T-helper 1 cell treated with Interleukin-12 subunit alpha and Interleukin-12 subunit beta and Interleukin-4 antibody, amounts not matched to agents 30 ng/mL and 1 ng/mL, for 36 hours (primary cell): ENCODE measurements at places on chromosomes 6 and 20. TPM values are rescaled to one million over a fixed set of nuclear protein-coding genes. Genes with fewer than 3 reads are reported as not detected.

Gene ACTL10
- total RNA-seq: 3.1 and 3.6 TPM in 2 replicates

Gene BPHL
- total RNA-seq: 7.0 and 8.9 TPM in 2 replicates

Gene MCM8
- 21.7 and 23.7 TPM in 2 replicates for total RNA-seq

Gene C20orf141
- not detected in 2 replicates for total RNA-seq

Gene SLC35B3
- total RNA-seq: 9.7 and 10.2 TPM in 2 replicates

Gene UNC93A
- not detected in 2 replicates for total RNA-seq

Gene DDX43
- 1.3 and 1.5 TPM in 2 replicates for total RNA-seq

Gene ZC2HC1B
- not detected in 2 replicates for total RNA-seq

Gene MEP1A
- total RNA-seq: not detected in 2 replicates

Gene PACRG
- total RNA-seq: not detected in 2 replicates

Gene TPD52L1
- total RNA-seq: not detected in 2 replicates

Gene MAP3K4
- total RNA-seq: 42.4 and 42.9 TPM in 2 replicates

Gene OR2J3
- not detected in 2 replicates for total RNA-seq

Gene BPIFB1
- total RNA-seq: not detected in 2 replicates
